Amniotic epithelial cell (primary cell): ENCODE measurements at places on chromosomes 12 and 14.
A peak's percentile ranks its signal among the peaks of the same experiment; 100 is the strongest.

GRCh38 chr14:61219673-61220072 is 61.5 kb downstream of the TMEM30B start:
- DNase-seq: no peak

DNA sequence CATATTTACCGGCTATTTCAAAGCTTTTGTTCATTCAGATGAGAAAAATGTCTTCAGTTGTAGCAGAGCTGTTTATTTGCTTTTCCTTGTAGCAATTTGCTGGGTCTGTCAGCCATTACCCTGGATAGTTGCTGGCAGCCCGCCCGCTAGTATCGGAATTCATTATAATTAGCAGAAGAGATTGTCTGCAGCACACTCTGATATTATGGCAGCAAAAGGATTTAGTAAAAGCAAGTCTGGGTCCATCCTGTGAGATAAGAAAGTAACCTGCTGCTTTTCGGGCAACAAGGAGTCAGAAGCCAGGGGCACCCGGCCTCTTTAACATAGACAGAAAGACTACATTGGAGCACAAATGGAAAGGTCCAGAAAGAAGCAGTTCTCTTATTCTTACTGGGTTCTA is 6.1 kb upstream of the SLC35E3 start:
- DNase-seq: no peak

DNA sequence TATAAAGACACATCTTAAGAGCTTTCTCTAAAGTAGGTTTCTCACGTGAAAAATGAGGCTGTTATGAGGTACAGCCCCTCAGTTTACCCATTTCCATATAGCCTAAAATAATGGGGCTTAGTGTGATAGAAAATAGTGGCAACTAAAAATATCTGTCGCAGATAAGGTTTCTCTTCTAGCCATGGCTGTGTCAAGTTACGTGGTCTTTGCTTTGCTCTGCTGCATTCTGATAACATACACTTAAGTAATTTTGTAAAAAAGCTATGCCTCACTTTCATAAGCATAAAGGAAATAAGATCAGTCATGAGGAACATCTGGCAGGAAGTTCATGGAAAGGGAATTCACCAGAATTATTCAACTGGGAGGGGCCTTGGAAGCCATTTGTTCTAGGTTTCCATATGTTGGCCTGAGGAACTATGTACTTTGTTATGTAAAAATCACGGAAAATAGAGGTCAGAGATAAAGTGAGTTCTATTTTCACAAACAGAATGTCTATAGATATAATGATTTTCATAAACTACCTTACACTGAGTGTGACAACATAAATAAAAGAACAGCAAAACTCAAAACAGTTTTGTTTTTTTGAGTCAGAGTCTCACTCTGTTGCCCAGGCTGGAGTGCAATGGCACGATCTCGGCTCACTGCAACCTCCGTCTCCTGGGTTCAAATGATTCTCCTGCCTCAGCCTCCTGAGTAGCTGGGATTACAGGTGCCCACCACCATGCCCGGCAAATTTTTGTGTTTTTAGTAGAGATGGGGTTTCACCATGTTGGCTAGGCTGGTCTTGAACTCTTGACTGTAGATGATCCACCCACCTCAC is 195.6 kb upstream of the KRR1 start:
- peak; percentile 73 for DNase-seq

DNA sequence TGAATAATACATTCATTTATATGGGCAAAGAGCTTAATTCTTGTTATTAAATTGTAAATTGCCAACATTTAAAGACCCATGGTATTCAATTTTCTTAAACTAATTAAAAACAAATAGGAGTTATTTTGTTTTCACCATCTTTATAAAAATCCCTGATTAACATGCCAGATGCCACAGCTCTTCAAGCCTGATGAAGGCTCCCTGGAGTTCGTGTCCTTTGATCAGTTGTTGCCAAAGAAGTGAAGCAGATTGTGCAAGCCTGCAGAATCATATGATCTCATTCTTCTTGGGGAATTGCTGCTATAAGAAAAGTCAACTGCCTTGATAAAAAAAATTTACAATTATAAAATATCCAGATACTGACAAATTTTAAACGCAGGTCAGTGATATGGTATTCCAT is 288.3 kb upstream of the PPFIA2 start:
- no peak for DNase-seq

GRCh38 chr12:106106061-106106566 is 32.6 kb downstream of the NUAK1 start:
- peak; percentile 89 for DNase-seq

DNA sequence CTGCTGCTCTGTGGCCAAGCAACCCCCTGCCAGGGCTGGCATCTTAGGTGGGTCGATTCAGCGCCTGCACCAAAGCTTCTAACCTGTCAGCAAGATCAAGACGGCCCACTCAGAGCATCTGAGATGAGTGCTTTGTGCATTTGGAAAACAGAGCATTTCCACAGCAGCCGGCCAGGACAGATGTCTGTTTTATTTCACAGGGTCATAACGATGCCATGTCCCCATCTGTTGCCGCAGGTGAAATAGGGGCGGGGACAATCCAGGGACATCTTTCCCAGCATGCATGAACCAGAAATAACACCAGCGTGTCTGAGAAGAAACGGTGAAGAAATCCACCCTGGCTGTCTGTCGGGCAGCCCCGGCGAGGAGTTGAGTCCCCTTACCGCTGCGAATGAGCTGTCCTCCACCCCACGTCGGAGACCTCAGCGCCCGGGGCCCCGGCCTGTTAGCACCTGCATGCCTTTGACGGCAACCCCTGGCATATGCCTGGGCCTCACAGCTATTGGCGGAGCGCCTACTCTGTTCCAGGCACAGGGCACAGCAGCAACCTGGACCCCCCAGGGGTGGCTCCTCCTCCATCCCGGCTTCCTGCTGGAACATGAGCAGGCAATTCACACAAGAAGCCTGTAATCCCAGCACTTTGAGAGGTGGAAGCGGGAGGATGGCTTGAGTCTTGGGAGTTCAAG is 30.6 kb upstream of the ULK1 start:
- no peak for DNase-seq

- peak; percentile 7 for DNase-seq
These were observed 1124.7 kb downstream of the FLRT2 start for GRCh38 chr14:86654558-86655184.

- DNase-seq: no peak
These were observed 1.4 kb downstream of the ZFYVE1 start for GRCh38 chr14:73025544-73025943.
